Naive thymus-derived CD8-positive, alpha-beta T cell (primary cell): ENCODE measurements at places on chromosomes 5 and 9. TPM values are rescaled to one million over a fixed set of nuclear protein-coding genes. Genes with fewer than 3 reads are reported as not detected.

DNA sequence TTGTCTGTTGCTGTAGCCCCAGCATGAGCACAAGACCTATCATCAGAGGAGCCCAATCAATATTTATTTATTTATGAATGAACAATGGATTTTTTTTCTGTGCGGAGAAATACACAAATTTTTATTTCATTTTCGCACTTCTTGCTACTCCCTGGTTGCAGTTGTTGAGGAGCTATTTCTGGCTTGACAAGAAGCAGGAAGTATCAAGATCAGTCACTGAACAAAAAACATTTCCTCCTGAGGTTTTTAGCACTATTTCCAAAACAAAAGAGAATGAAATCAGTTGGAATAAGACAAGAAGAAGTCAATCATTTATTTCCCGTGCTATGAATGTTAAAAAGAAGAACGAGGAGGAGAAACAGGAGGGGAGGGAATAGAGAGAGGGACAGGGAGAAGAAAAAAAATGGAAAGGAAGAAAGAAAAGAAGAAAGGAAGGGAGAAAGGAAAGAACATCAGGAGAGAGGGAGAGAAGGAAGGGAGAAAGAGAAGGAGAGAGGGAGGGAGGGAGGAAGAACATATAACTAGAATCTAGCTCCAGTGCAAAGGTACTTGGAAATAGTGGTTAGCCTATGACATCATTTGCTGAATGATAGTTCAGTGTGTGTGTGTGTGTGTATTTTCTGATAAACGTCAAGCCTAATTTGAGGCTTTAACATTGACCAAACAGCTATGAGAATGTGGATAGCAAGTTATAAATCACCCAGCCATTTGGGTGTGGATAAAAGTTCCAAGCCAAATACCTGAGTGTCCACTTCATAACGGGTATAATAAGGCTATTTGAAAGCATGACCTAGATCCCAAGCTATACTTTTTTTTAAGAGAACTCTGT lies 586.0 kb downstream of the EBF1 start:
- H3K4me1 ChIP-seq = peaks cover 43% of the 10 kb centered on the region
- peak overlapping the region; percentile 82 for H3K27ac ChIP-seq
- H3K27me3 ChIP-seq = no peaks in the 10 kb centered on the region
- DNase-seq = no peak
- H3K36me3 ChIP-seq = no peaks in the 10 kb centered on the region

GRCh38 chr9:6917162-6917561 lies 159.4 kb downstream of the KDM4C start:
- peaks cover 53% of the 10 kb centered on the region for H3K4me1 ChIP-seq
- no peak overlapping the region for H3K27ac ChIP-seq
- peaks cover 45% of the 10 kb centered on the region for H3K36me3 ChIP-seq
- no peaks in the 10 kb centered on the region for H3K27me3 ChIP-seq
- H3K4me3 ChIP-seq = no peak overlapping the region

DNA sequence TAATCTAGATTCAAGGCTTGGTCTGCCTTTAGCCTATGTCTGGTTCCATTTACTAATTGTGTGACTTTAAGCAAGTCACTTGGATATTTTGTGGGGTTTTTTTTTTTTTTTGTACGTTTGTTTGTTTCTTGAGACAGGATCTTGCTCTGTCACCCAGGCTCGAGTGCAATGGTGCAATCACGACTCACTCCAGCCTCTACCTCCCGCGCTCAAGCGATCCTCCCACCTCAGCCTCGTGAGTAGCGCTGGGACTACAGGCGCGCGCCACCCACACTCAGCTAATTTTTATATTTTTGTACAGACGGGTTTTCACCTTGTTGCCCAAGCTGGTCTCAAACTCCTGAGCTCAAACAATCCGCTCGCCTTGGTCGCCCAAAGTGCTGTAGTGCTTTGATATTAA lies 1.1 kb upstream of the PFDN1 start:
- H3K27ac ChIP-seq = no peak overlapping the region
- no peaks in the 10 kb centered on the region for H3K36me3 ChIP-seq

GRCh38 chr5:39412721-39413394 lies 11.9 kb downstream of the DAB2 start:
- no peak for DNase-seq
- H3K4me1 ChIP-seq = no peaks in the 10 kb centered on the region
- no peaks in the 10 kb centered on the region for H3K27me3 ChIP-seq
- no peak overlapping the region for H3K27ac ChIP-seq
- H3K36me3 ChIP-seq = no peaks in the 10 kb centered on the region
- no peak overlapping the region for H3K4me3 ChIP-seq

Gene SYK
- 7.5 TPM for total RNA-seq

Gene SLC12A7
- 60.0 TPM for total RNA-seq
